ENCODE measurements at places on chromosomes 6 and 20. TPM values are rescaled to one million over a fixed set of nuclear protein-coding genes. Genes with fewer than 3 reads are reported as not detected.

DNA sequence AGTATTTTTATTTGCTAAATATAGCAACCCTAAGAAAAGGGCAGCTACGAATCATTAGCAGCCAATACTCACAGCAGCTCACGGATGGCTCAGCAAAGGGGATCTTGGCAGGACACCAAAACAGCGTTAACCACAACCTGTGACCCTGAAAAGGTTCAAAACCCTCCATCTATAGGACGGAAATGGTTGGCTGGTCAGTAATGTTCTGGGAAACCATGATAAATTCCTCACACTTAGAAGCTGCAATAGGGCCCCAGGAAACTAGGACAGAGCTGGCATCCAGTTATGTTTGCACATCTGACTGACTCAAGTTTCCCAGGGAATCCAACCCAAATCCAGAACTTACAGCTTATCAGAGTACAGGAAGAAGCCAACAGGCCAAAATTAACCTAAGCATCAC lies 30.9 kb upstream of the PTPRT start:
- peak; percentile 6 for DNase-seq

- DNase-seq, result no peak
Measured at GRCh38 chr6:72659754-72660153, 37.9 kb downstream of the KCNQ5 start.

GRCh38 chr6:108873251-108873650 lies 25.0 kb downstream of the ARMC2 start:
- DNase-seq, result no peak

FAM83D gene
- 2.1 TPM for total RNA-seq

DNA sequence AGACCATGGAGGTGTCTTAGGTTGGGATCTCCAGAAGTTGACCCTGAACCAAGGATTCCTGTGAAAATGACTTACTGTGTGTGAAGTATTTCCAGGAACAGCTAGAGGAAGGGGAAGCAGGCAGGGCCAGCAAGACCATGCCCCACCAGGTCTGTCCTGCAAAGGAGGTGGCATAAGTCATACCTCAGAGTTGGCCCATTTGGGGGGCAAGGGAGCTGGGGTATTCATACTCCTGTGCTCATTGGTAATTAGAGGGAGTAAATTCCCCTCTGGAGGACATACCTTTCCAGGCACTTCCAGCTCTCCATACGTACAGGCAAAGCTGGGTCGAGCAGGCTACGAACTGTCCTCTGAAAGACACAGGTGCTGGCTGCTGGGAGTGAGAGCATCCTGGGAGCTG lies 72.4 kb downstream of the STK35 start:
- DNase-seq, result no peak

GRCh38 chr20:59151820-59152219 lies 11.8 kb upstream of the ZNF831 start:
- no peak for DNase-seq

DNA sequence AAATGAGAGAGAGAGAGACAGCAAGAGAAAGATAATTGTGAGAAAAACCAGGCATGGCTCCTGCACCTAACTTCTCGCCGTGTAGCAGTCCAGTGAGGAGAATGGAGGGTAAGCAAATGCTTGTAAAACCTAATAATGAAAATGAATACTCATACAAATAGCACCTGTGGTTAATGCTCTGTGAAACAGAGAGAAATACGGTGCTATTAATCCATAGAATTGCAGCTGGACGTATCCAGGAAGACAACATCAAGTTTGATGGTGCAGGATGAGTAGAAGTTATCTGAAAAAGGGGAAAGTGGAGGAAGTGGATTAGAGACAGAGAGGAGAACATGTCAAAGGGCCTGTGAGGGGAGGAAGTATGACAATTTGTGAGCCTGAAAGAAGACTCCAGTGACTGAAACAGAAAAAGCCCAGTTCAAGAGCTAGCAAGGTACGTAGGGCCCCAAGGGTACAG lies 89.4 kb upstream of the PAK5 start:
- no peak for DNase-seq

DNA sequence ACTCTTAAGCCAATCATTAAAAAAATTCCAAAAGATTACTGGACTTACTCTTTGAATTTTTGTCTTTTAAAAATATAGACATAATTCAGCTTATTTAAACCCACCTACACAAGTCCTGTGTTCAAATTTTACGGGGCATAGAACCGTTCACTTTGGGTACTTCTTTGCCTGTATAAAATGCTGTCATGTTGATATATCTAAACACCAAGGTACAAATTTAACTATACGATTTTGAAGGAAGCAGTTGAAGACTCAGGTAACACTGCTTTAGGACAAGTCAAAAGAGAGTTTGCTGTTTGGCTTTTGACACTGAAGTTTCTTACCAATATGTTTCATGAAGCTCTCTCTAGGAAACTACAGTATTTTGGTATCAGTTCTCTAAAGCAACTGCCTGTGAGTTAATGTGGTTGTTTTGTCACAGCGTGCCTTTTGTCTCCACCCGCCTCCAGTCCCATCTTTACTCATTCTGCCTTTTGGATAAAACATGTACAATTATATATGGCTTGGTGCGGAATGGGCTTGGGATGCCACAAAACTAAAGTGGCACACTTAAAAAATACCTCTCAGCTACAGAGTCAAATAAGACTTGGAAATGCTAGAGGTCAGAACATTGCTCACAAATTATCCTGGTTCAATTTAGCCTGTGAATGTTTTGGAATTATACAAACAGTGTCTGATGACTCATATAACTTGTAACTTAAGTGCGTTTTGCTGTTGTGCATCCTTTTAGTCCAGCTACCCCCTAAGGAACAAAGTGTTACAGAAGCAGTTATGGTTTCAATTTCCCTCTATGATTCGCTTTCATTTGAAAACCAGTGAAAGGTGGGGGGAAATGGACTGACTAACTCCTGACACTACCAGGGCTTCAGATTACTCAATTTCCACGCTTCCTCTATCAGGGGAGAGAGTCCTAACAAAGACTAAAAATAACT lies 38.7 kb downstream of the RGS17 start:
- DNase-seq, result peak; percentile 84

PI16 gene
- not detected for total RNA-seq

- DNase-seq, result peak; percentile 6
Measured at GRCh38 chr6:145428706-145429105, 306.6 kb downstream of the EPM2A start.

DNA sequence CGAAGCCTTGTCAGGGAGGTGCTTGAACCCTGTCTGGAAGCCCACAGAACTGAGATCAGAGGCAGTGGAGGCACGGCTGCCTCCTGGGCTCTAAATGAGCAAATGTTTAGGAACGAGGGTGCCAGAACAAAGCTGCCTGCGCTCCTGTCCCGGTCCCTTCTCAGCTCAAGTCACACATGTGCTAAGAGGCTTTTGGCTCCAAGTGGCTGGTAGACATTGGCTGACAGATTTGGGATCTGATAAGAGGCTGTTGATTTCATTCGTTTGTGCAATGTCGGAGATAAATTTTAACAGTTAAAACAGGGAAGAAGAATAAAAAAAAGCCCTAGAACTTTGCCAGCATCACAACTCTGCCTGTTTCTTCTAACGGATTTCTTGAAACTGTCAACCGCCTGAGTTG lies 191.8 kb downstream of the NRN1 start:
- no peak for DNase-seq

DNA sequence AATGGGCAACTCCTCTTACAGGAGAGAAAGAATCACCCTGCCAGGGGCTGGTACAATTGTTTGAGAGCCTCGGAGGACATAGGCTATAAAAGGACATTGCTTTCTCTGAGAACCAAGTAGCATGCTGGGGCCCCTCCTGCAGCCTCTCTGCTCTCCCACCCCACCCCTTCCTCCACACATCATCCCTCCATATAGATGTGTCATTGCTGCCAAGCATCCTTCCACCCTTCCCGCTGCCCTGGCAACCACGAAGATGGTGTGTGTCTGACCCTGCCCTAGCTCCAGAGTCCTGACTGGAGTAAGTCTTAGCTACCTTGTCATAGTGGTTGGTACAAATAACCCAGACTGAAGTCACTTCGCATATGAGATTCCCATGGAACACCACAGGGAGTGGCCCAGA lies 129.7 kb downstream of the SNX5 start:
- no peak for DNase-seq

DNA sequence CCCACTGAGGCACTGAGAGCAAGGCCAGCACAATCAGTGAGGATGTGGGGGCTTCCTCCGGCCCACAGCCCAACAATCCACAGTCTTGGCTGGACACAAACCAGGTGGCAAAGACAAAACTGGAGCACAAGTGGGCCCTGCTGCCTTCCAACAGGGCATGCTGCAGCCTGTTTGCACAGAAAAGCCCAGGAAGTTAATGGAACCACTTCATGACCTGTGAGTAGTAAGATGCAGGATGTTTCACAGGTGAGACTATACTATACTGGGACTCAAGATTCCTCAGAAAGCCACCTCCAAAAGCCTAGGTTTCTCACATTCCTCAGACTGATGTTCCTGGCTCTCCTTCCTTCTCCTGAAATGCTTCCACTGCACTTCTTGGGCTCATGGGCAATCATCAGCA lies 235.5 kb downstream of the KIF16B start:
- no peak for DNase-seq

GRCh38 chr6:168089186-168090063 lies 10.4 kb upstream of the FRMD1 start:
- DNase-seq, result no peak

MMP24 gene
- total RNA-seq, result 13.7 TPM

NKX2-4 gene
- not detected for total RNA-seq
